ENCODE measurements at places on chromosomes 5 and 9.

DNA sequence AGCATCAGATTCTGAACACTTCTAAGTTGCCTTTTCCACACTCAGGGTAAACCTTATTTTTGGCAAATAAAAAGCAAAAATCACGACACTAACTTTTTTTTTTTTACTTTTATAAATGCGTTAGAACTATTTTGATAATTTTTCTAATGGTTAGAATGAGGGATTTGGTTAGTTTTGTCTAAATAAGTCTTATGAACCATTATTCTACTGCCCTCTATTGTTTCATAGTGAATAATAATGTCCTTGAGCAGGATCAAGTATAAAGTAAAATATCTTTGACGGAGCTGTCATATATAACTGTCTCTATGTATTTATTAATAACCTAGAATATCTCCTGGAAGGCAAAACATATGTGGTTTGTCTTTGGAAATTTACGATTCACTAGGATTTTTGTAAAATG, 631.8 kb downstream of the GABRG2 start:
- DNase-seq = no peak

DNA sequence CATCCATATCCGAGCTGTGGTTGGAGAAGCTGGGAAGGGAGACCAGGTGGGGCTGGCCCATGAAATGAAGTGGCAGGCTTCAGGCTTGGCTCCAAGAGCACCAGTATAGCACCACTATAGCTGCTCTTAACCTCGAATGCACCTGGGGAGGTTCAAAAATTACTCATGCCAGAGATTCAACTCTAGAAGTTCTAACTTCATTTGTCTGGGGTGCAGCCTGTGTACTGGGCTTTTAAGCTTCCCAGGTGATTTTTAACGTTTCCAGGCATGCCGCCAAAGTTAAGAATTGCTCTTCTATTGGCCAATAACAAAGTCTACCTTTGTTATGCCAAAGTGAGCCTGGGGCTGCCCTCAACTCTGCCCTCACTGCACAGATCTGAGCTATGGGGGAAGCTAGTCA, 458 bp downstream of the PRSS3 start:
- DNase-seq = no peak

GRCh38 chr9:33852216-33852826, 35.4 kb downstream of the UBE2R2 start:
- peak; percentile 61 for DNase-seq

DNA sequence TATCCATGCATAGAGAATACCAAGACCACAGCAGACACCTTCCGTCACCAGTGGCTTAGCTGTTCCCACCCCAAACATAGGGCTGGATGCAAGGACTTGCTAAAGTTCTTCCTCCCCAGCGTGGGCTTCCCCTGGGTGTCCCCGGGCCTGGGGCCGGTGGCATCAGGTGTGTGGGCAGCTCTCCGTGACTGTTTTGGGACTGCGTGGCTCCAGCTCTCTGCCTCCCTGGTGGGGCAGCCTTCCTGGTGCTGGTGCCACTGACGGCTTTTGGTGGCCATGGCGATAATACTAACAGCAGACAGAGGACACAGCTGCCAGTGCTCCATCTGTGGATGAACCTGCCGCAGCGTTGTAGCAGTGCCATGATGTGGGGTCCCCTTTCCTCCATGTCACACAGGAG, 4.9 kb downstream of the CACFD1 start:
- DNase-seq = no peak

- no peak for DNase-seq
These were observed 29.3 kb upstream of the ANKH start for GRCh38 chr5:14900693-14901461.

DNA sequence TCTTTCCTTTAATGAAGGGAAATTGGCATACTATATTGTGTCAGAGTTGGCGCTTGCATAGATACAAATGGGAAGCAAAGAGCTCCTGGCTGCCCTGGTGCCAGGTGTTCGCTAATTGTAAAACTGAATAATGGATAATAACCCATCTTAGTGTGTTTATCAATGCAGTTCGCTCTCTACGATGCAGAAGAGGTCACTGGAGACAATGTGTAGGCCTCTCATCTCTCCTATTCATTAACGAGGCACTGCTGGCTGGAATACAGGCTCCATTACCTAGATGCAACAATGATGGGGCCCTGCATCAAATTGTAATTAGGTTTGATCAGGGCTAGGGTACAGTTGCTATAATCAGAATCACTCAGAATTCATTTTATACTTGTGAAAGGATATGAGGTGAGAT, 171.0 kb downstream of the RMI1 start:
- DNase-seq = no peak

- no peak for DNase-seq
These were observed 621.6 kb downstream of the BNC2 start for GRCh38 chr9:16248822-16249221.

- no peak for DNase-seq
These were observed 6.3 kb downstream of the PDE4D start for GRCh38 chr5:59887274-59887673.

GRCh38 chr5:8944005-8944404, 601.9 kb downstream of the SEMA5A start:
- DNase-seq = no peak

- no peak for DNase-seq
These were observed 86.4 kb downstream of the PARP8 start for GRCh38 chr5:50752800-50753199.

DNA sequence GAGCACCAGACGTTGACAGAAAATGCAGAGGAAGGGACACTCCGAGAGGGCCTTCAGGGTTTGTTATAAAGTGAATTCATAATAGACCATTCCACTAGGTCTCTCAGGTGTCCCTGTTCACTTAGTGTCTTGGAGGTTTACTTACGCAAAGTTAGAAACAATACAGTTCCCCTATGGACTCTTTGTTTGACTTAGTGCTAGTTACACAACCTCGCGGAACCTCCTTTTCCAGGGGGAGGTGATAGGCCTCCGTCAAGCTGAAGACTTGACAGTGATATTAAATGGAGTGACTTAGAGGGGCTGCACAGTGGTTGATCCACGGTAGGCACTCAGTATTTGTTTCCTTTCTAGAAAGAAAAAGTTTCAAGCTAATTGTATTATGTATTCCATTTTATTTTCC, 1.3 kb downstream of the CCT5 start:
- DNase-seq = no peak

- DNase-seq = no peak
These were observed 51.7 kb upstream of the SEMA6A start for GRCh38 chr5:116626272-116626723.

- DNase-seq = no peak
These were observed 185.2 kb downstream of the DCP2 start for GRCh38 chr5:113161806-113162205.

GRCh38 chr5:95432779-95433178, 41.6 kb downstream of the FAM81B start:
- DNase-seq = no peak

DNA sequence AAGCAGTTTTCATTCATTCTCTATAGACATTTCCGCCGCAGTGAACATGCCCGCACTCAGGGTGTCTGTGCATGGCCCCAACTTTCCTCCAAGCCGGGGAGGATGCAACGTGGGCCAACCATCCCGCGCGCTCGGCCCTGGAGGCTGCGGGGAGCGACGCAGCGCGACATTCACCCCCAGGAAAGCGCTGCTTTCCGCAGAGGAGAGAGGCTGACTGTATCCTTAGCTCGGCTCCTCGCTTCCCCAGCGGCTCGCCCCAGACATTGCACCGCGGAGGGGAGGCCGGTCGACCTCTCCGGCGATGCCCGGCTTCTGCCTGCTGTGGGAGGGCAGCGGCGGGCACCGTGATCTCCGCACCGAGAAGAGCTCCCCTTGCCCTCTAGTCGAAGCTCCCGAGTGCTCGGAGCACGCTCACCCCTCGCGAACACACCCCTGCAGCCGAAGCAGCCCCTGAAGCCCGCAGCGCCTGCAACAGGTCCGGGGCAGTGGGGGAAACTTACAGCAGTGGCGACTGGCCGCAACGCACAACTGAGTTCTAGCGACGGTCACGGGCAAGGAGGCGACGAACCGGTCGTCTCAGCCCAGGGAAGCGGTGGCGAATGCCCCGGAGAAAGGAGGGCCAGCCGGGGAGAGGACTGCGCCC, 600 bp downstream of the ENC1 start:
- DNase-seq = no peak

- peak; percentile 47 for DNase-seq
These were observed 284.5 kb downstream of the NTRK2 start for GRCh38 chr9:84953797-84954705.

- no peak for DNase-seq
These were observed 154.5 kb downstream of the TENT4A start for GRCh38 chr5:6867712-6868111.

GRCh38 chr9:78678877-78679276, 382.0 kb downstream of the PSAT1 start:
- DNase-seq = no peak

- no peak for DNase-seq
These were observed 32.7 kb downstream of the PRUNE2 start for GRCh38 chr9:76873056-76873792.

DNA sequence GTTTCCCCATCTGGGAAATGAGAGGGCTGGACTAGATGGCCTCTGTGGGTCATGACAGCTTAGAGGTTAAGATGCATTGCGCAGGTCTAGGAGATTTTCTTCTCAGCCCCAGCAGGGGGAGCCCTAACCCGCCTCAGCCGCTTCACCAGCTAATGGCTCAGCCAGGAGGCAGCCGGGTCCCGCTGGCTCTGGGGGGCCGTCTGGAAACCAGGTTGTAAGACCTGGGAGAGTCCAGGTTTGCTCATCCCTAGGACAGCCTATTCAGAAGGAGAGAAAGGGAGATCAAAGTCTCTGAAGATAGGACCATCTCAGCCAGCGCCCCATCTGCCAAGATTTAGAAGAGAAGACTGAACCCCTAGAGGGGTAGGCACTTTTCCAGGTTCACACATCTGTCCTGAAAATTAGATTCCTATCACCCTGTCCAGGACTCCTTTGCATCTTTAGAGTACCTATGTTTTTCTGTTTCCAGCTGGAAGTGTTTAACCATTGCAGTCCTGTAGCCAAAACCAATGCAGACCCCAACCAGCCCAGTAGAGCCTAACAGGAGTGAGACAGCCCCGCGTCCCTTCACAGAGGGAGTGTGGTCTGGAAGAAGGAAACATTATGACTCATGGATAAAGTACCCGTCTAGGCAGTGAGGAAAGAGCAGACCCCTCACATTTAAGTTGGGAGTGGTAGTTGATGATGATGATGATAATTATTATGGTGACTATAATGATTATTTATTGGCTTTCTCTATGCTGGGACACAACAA, 27.5 kb downstream of the SPARC start:
- peak; percentile 75 for DNase-seq

DNA sequence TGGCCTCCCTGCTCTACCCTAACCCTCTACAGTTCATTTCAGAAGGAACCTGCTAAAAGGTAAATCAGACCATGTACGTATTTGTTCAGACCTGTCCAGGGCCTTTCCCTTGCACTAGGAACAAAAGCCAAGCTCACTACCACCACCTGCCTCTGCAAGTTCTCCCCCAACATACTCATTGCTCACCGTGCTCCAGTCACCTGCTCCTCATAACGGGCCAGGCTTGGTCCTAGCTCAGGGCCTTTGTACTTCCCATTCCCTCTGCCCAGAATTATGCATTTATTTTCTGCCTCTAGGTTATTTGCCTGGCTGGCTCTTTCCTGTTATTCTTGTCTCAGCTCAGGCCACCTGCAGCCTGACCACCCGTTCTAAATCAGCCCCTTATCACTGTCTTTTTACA, 4.8 kb upstream of the FGF1 start:
- DNase-seq = no peak

- DNase-seq = no peak
These were observed 229.1 kb downstream of the YTHDC2 start for GRCh38 chr5:113742639-113743038.

DNA sequence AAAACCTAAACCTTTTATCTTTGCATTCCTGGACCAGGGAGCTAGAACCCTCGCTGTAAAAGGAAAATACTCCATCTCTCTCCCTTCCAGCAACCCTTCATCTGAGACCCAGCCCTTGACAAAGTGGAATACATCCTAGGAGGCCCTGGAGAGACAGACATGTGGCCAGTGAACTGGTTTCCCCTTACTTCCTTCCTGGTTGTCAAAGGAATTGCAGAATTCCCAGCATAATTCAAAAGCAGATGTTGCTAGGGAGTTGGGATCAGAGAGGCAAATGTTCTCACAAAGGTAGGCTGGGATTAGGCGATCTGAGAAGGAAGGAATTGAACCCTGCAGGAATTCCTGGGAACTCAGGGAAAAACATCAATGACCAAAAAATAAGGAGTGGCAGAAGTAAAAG, 80.9 kb downstream of the MARCHF3 start:
- no peak for DNase-seq

DNA sequence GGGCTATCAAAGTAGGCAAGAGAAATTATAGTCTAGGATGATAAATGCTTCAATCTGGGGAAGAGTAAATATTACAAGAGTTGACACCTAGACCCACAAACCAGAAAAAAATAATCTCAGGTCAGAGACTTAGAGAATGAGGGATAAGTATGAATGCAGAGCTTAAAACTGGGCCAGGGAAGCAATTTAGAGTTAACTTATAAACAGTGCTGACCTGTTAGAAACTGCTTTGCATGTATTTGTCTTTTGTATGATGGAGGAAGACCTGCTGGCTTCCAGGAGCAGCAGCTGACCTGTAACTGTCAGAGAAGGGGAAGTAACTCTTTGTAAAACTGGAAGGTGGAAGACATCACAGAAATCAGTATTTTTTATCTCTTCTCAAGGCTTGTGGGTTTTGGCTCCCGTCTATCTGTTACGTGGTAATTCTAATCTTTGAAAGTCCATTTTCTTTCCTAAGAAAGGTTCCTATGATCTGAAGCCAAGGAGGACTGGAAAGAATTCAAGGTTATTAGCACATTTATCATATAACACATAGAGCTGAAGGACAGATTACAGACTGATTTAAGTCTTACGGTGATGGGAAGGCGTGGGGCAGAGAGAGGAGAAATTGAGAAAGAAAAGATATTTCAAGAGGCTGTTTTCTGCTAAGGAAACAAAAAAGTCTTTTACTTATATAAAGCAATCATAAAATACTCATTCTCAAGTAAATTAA, 114.7 kb upstream of the ADAMTS19 start:
- DNase-seq = no peak

DNA sequence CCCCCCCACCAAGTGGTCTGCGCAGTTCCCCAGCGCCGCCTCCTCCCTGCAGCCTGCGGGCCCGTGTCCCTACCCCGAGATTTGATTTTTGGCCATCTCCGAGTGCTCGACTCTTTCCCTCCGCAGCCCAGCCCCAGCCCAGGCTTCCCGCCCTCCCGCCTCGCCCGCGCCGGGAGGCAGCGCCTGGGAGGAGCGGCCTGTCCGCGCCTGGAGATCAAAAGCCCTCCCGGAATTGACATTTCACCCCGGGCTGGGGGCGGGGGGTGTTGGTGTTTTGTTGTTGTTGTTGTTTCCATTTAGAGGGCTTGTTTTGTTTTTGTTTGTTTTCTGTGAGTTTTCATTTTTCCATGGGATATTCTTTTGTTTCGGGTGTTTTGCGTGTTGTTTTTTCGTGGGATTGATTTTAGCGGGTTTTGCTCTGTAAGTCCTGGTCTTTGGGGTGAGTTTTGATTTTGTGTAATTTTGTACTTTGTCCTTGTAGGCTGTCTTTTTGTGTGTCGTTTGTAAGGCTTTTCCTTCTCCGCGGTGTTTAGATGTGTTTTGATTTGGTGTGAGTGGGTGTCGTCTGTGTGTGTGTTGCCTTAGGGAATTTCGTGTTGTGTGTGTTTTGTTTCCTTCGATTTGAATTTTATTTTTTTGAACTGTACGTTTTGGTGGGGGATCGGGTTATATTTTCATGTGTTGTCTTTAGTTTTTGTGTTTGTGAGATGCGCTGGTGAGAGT, 1.7 kb upstream of the PAX5 start:
- no peak for DNase-seq

Measured in CD4-positive, CD25-positive, alpha-beta regulatory T cell (primary cell).